ENCODE measurements at places on chromosomes 12 and 14.

DNA sequence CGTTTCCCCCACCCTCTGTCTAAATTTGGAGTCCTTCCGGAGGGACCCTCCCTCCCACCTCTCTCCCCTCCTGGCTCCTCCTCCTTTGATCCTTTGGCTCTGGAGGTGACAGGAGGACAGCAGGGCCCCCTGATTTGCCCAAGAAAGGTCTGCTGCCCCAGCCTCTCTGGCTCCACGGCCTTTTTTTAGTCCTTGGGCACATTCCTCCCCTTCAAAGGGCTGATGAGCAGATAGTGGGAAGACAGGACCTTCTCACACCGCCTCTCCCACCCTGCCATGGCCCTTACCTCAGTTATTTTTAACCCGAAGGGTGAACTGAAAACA lies 196 bp upstream of the MYH6 start:
- no peak for DNase-seq

GRCh38 chr12:12319451-12320183 lies 30.4 kb downstream of the MANSC1 start:
- DNase-seq, result no peak

- DNase-seq, result no peak
Measured at GRCh38 chr12:45469902-45470301, 254.0 kb downstream of the ANO6 start.

DNA sequence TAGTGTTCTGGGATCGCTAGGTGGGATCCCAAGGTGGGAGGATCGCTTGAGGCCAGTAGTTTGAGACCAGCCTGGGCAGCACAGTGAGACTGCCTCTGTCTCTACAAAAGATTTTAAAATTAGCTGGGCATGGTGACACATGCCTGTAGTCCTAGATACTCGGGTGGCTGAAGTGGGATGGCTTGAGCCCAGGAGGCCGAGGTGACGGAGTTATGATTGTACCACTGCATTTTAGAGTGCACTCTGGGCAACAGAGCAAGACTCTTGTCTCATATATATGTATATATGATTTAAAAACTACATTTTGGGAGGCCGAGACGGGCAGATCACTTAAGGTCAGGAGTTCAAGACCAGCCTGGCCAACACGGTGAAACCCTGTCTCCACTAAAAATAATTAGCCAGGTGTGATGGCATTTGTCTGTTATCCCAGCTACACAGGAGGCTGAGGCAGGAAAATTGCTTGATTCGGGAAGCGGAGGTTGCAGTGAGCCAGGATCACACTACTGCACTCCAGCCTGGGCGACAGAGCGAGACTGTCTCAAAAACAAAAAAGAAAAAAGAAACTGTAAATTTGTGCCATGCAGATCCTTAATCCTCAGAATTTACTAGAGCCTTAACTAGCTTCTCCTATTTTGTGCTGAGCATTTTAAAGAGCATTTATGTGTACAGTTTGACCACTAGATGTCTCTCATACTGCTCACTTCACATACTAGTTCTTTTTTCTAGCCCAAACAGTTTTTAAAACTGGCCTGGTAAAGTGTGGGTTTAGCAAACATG lies 114.8 kb downstream of the MON2 start:
- peak; percentile 81 for DNase-seq

DNA sequence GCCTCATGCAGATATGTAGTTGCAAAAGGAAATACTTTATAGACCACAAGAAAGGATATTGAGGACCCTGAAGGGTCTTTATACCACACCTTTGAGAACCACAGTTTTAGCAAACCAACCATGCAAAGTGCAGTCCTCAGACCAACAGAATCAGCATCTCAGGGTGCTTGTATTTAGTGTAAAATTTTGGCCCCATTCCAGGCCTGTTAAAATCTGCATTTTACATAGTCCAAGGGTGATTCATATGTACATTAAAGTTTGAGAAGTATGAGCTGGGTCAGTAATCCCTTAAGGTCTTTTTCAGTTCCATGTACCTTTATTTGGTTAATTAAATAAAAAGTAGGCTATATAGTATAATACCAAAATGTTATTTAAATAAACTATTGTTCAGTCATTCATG lies 91.2 kb downstream of the WNK1 start:
- DNase-seq, result peak; percentile 33

DNA sequence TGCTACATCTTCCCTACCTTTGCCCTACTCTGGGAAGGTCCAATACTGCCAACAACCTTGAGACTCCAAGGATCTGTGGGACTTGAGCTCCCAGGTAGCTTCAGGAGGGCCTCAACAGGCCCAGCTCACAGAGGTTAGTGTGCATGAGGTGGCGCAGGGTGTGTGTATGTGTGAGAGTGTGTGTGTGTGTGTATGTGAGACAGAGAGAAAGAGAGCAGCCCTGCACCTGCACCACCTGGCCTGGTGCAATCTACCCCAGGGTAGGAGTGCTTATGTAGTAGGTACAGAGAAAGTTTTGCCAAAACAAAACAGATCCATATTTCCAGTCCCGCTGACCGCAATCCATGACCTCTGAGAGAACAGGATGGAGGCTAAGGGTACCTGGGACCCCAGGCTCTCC lies 24.6 kb downstream of the TMEM229B start:
- no peak for DNase-seq

GRCh38 chr14:21428930-21429329 lies 27.0 kb downstream of the CHD8 start:
- no peak for DNase-seq
